ENCODE measurements at places on chromosomes 11 and 22.

- no peak for DNase-seq
Observed at GRCh38 chr11:101288392-101288791, 158.8 kb upstream of the PGR start.

DNA sequence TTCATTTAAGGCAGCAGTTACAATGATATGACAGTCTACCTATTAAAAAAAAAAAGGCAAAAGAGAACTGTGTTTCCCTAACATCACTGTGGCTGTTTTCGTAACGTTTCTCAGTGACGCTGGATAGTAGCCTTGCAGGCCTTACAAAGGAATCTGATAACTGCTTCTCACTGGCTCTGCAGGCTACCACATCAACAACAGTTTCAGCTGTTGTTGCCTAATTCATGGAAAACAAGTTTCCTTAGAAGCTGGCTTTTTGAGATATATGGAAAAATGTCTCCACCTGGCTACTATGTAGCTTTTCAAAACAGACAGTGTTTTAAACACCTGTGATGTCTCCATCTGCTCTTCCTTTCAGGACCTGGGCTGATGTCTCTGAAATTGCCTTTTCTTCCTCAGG lies 3.8 kb downstream of the OR51V1 start:
- no peak for DNase-seq

GRCh38 chr11:127233998-127234397 lies 233.4 kb upstream of the KIRREL3 start:
- no peak for DNase-seq

DNA sequence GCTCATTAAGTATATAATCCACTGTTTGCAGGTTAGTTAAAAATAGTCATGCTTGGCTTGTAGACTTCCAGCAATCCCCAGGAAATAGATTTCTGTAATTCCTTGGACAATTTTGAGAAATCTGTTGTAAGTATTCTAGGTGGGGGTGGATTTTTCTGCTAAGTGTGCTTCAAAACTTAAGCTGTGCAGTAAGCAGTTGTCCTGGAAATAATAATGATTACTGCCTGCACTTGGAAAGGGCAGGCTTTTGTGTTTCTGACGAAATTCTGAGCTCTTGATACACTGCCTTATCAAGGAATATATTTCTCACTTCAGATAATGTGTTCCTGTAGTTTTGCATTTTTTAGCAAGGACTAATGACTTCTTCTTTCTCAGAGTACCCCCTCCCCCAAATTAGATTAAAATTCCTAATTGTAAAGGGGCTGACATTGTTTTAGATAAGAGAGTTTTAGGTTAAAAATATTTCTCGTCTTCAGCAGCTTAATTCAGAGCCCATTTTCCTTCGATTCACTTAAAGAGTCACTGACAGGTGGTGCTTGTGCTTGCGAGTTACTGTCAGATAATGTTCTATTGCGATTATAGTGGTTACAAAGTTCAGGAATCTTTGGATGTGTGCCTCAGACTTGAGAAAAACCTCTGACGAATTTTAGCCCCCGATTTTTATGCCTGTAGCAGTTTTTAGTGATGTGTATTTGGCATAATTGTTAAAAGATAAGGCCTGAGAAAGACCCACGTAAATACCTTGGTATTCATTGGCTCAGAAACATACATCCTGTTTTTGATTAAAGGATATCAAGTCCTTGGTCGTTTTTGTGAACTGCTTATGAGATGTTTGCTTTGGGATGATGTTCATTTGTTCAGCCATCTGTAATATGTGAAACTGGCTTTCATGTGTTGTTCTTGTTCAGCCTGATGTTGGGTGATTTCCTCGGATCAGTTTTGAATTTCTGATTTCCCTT lies 120.5 kb downstream of the HIPK3 start:
- DNase-seq: no peak

GRCh38 chr11:83249972-83250593 lies 36.1 kb downstream of the CCDC90B start:
- peak; percentile 62 for DNase-seq

GRCh38 chr11:134573857-134574256 lies 161.8 kb upstream of the B3GAT1 start:
- DNase-seq: no peak

DNA sequence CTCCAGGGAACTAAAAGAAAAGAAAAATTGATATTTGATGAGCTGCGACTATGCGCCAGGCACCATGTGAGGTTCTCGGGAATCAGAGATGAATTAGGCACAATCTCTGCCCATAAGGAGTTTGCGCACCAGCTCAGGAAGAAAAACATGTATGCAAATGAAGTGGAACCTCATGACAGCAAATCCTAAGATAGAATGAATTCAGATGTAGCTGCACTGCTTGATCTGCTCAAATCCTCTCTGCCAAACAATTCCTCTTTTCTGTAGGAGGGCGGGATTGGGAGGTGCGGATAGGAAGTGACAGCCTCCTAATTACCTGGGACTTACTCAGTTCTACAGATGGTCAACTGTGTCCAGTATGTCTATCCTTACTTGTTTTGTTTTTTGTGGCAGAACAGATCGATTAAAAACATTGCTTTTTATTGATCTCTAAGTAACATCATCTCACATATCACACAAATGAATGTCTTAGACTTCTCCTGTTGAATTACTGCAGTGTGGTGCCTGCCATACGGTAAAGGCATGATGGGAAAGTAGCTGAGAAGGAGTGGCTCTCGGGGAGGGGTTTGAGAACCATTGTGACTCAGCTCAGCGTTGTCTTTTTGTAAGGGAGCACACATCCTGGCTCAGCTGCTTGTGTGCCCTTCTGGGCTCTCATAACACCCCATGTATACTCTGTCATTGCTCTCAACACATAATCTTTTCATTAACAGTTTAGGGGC lies 13.9 kb downstream of the CRTAM start:
- DNase-seq: no peak

DNA sequence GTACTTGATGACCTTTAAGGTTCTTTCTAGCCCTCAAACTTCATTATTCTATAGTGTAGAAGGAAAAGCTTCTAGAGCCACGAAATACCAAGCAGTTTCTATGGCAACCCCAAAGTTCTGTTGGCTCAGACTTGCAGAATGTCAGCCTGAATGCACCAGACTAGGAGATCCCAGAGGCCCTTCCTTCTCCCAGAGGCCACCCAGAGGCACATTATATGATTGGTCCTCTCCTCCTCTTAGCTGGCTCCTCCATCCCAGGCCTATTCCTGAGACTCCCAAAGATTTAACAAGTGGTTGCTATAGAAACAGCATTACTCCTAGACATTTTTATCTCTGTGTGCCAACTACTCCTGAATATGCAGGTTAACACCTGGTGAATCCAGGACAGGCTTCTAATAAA lies 69.2 kb upstream of the CCDC90B start:
- no peak for DNase-seq

GRCh38 chr22:35961480-35962295 lies 66.9 kb downstream of the RBFOX2 start:
- no peak for DNase-seq
